NCI-H2081 (cell line): ENCODE measurements at places on chromosomes 6 and 20.

- DNase-seq = no peak
Measured at GRCh38 chr6:137724018-137724403, 143.0 kb upstream of the TNFAIP3 start.

GRCh38 chr6:40128127-40128526, 193.9 kb upstream of the MOCS1 start:
- DNase-seq = no peak

GRCh38 chr6:1536526-1537429, 72.9 kb upstream of the FOXC1 start:
- DNase-seq = no peak

DNA sequence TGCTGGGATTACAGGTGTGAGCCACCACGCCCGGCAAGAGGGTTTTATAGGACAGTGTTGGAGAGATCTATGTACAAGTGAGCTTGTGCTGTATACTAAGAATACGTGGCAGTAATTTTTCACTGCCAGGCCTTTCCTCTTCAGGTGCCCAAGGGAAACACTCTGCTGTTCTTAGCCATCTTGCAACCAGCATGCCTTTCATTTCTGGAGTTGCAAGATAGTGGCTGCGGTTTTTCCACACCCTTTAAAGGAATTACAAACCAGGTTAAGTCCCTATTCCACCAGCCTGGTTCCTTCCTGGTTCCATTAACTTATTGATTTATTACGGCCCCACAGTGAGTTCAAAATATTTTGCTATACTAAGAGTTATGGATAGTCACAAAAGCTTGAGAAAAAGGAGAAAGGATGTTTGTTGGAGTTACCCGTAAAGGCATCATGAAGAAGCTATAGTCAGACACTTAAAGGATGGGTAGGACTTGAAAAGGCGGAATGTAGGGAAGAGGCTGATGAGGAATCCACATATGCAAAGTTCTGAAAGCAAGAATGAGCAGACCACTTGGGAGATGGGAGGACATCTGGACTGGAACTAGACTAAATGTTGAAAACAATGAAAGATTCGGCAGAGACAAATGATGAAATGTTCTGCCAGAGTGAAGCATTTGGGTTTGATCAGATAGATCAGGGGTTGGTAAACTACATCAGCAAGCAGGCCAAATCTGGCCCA, 61.4 kb upstream of the ASIP start:
- DNase-seq = no peak

DNA sequence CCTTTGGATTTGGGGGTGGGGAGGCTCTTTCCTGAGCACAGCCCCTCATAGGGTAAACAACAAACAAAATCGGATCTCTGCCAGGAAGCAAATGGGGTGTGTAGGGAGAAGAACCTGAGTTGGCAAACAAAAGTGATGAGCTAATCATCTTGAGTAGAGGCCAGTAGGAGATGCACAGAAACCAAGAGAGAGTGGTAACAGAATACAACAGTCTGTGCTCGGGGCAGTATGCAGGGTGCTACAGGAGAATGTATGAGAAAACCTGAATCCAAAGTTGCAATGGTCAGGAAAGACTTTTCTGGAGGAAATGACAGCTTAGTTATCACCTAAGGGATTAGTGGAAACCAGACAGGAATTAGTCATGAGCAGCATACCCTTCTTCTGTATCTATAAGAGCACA, 177.8 kb downstream of the CDKAL1 start:
- DNase-seq = peak; percentile 20

GRCh38 chr6:81762132-81762531, 9.7 kb upstream of the TENT5A start:
- DNase-seq = no peak

DNA sequence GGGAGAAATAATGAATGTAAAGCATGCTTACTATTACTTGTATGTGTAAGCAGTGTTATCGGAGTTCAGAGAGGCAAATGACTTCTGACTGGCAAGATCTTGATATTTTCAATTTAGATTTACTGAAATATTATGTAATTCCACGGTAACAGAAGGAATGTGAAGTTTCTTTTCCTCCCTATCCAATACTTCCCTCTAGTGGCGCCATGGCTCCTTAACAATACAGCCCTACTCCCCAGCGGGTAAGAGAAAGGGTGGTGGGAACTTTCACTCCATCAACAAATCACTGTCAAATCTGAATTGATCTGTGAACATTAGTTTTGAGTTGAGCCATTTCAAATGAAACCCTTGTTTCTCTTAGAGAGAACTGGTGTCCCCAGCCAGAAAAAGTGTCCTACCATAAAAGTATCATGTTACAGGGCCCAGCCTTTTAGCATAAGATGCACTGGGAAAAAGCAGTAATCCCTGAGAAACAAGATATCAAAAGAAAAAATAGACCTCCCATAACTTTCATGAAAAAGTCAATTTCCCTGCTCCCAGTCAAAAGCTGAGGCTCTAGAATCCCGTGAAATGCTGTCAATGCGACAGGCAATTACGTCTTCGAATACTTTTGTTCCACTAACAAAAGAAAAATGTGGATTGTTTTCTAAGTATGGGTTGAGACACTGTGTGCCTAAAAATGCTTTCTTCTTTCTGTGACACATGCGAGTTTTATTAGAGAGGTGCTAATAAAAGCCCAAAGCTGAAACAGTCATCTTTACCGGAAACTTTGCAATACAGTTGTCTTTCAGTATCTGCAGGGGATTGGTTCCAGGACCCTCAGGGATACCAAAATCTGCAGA, 12.9 kb downstream of the COX7A2 start:
- peak; percentile 4 for DNase-seq

DNA sequence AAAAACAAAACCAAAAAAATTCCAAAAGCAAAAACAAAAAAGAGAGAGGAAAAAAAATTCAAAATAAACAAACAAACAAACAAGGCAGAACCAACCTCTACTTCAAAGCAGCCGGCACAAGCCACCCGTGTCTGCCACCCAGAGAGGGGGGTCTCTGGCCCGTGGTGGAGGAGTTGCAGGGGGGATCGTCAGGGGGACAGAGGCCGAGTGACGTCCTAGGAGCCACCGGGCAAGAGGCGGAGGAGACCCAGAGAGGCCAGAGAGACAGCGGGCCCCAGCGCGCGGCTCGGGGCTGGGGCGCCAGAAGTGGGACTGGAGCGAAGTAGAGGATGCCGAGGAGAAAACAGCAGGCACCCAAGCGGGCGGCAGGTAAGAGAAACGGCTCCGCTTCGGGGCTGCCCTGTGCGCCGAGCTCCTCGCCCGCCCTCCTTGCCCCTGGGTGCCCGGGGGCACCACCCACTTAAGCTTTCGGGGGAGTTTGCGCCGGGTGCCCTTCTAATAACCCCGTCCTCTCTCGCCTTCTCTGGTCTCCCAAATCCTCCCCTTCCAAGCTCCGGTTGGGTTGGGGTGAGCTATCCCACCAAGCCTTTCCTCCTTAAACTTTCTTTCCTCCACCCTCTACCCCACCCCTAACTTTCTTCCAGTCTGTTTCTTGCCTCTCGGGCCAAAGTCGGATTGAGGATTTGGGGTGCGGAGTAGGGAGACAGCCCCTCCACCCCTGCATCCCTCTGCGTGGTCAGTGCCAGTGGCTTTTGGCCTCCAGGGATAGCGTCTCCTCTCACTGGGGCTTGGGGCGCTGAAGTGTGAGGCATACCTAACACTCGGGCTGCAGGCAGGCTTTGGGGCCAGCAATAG, 1.0 kb downstream of the TSHZ2 start:
- DNase-seq = peak; percentile 19

GRCh38 chr6:45478240-45478639, 100.5 kb upstream of the SUPT3H start:
- DNase-seq = no peak

- DNase-seq = no peak
Measured at GRCh38 chr6:43733471-43734293, 36.3 kb upstream of the VEGFA start.
